Mesenteric fat pad (tissue), 1 donor: ENCODE measurements at places on chromosomes 3 and 15.

DNA sequence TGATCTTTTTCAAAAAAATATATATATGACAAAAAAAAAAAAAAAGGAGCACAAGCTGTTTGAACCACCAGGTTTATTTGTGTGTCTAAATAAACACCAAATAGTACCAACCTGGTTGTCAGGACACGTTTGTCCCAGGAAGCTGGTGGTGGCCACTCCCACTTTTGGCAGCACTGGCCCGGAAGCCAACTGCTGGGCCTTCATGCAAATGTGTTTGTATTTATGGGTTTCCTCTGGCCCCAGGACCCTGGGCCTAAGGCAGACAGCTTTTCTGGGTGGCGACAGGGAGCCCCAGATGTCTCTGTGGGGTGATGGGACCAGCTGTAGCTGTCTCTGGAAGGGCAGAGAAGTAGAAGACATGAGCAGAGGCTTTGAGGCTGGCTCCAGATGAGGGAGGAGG is 31.6 kb downstream of the PRKCD start:
- no peak for DNase-seq

GRCh38 chr3:188468662-188469061 is 314.7 kb downstream of the LPP start:
- DNase-seq = no peak

GRCh38 chr3:58965865-58966264 is 84.0 kb downstream of the CFAP20DC start:
- no peak for DNase-seq

GRCh38 chr15:86877171-86877631 is 797.5 kb downstream of the AGBL1 start:
- no peak for DNase-seq

DNA sequence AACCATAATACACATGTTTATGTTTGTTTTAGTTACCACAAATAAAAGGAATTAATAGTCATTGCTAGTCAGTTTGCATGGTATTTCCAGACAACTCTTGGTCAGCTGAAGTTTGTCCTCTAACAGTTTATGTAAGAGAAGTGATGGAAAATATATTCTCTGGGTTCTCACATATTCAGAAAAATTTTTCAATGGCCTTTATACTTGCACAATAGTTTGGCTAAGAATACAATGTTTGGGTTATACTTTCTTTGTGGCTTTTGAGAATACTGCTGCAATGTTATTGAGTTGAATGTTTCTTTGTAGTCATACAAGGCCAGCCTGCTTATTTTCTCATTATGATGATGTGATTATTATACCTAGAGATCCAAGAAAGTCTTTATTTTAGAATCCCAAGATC is 133.9 kb downstream of the RAP2B start:
- no peak for DNase-seq

- no peak for DNase-seq
These were observed 32.4 kb downstream of the CDAN1 start for GRCh38 chr15:42704492-42704926.

DNA sequence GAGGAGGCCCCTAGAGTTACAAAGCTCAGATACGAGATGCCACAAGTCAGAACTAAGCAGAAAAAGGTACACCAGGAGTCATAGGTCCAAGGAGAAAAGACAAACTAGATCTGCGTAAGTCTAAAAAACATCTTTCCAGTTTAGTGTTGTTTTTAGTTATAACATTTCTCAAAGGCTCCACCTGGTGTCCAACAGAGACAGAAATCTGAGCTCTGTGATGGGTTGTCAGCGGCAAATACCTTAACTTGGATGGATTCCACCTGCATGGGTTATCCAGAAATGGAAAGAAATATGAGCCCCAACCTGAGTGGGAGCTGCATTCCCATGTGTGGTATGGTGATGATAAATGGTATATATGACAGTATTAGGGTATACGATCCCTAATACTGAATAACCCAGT is 238.6 kb upstream of the CHRM5 start:
- no peak for DNase-seq

- DNase-seq = peak; percentile 86
These were observed 256.7 kb upstream of the TLE3 start for GRCh38 chr15:70354346-70354905.

GRCh38 chr3:120077731-120078130 is 16.5 kb downstream of the GSK3B start:
- DNase-seq = no peak
